ENCODE measurements at places on chromosomes 16 and 17.

DNA sequence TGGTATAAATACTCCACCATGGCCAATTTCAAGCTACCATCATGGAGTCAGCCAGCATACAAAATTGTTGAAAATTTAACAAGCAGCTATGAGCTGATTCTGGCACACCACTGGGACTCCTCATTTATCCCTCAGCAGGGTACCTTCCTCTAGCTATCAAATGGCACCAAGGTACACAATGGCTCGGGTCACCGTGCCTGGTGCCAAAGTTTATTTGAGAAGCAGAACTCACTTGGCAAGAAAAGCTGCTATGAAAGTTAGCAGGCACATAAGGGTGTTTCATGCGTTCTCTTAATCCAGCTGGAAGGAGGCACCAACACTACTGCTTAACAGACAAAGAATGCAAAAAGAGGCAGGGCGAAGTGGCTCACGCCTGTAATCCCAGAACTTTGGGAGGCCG lies 51.6 kb downstream of the IKZF3 start:
- DNase-seq: no peak

- no peak for DNase-seq
Measured at GRCh38 chr16:73319261-73319660, 271.3 kb upstream of the ZFHX3 start.

- DNase-seq: no peak
Measured at GRCh38 chr17:75828076-75828400, 16.2 kb downstream of the UNC13D start.

- no peak for DNase-seq
Measured at GRCh38 chr17:58153671-58154070, 5.5 kb downstream of the OR4D1 start.

- no peak for DNase-seq
Measured at GRCh38 chr16:5706211-5706610, 608.6 kb upstream of the EEF2KMT start.

DNA sequence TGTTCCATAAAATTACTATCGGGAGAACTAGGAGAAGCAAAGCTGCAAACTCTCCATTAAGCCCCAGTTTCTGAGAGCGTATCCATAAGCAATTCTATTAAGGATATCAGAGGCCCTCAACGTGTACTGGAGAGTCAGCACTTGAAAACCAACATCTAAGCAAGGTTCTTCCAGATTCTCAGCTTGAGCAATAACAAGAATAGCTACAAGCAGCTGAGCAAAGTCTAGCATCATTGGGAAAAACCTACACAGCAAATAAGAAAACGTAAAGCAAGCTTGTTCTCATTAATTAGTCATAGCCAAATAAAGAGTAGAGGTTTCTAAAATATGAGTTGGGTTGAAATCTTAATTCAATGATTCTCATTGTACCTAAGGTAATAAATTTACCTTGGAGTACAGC lies 26.9 kb upstream of the COX10 start:
- DNase-seq: no peak

DNA sequence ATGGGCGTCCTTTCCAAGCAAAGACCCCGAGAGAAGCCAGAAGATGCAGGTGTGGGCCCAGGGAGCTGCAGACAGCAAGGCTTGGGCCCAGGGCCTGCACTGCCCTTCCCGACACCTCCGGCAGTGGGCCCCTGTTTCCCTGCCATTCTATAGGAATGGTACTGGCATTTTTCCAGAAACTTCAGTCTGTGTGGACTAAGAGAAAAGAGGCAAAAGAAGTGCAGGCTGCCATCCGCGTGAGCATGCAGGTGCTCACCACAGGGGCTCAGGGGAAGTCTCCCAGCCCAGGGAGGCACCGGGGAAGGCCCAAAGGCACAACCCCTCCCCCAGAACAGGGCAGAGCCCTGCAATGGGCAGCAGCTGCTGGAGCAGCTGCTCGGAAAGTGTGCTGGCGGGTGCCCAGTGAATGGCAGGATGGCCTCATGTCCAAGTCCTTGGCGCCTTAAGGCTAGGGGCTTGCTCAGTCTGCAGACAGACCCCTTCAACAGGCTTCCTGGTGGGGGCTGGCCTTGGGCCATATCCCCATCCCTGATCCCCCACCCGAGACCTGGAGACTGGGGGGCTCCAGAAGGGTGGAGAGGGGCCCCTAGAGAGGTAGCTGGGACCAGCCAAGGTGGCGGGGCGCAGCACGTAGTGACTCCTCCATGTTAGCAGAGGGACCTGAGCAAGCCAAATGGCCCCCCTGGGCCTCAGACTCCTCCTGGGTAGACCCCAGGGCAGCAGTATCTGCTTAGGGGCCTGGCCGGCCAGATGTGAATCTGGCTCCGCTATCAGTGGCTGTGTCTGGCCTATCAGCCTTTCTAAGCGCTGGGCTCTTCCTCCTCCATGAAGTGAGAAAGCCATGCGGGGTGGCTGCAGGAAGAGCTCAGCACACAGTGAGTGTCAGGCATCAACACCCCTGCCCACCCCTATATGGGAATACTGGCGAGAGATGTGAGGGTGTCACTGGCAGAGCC lies 6.7 kb upstream of the TPPP3 start:
- DNase-seq: no peak

GRCh38 chr16:17345043-17345442 lies 125.7 kb downstream of the XYLT1 start:
- no peak for DNase-seq

DNA sequence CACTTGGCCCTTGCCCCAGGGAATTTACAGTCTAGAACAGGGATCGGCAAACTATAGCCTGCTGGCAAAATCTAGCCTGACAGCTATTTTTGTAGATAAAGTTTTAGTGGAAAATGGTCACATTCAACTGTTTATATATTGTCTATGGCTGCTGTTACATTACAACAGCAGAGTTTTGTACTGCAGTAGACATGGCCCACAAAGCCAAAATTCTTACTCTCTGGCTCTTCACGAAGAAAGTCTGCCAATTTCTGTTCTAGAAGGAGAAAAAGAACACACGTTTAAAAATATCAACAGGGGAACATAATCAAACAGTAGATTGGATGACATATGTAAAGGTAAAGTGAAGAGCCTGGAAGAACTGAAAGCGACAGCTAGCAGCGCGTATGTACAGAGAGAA lies 33.2 kb upstream of the CCDC182 start:
- DNase-seq: no peak

DNA sequence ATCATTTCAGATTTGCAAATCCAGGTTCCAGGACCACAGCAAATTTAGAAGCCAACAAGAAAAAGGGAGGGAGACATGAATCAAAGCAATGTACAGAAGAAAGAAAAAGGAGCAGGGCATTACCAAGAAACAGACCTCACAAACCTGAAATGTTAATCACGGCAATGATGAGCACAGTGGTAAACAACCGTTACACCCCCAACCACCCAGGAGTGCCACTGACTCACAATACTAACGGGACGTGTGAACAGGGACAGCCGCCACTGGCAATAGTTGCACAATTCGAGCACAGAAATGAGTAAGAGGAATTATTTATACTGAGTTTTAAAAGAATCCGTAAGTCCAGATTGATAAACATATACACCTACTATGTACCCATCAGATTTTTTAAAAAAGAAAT lies 13.8 kb downstream of the USP22 start:
- DNase-seq: no peak

DNA sequence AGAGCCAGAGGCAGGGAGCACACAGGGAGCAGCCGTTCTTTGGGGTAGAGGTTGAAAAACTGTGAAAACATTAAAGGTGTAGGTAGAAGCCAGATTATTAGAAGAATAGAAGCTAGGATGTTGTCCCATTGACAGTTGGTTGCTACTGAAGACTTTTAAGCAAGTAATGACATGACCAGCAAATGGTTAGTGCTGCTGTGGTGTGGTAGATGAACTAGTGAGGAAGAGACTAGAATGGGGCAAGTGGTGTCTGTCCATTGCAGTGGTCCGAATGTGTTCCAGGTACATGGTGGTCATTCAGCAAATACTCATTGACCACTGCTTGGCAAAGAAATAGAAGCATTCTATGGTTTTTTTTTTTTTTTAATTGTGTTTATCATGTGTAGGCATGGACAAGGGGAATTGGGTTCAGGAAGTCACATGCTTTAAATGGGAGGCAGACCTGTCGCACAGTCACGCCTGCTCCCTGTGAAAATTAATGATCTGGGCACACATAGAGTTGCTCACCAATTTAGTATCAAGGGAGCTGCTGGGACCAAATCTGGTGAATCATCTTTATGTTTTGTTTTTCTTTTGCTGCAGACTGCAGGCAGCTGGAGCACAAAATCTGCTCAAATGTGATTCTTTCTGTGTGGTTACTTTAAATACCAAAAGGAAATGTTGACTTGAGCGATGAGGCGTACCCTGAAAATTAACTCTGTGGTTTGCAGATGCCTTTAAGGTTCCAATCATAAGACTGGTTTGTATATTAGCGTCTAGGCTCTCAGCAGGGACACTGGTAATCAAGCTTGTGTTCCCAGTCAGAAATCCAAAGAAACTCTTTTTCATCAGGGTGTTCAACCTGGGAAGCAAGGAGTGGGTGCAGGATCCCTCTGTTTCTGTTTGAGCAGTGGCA lies 30.7 kb downstream of the YPEL2 start:
- DNase-seq: no peak

DNA sequence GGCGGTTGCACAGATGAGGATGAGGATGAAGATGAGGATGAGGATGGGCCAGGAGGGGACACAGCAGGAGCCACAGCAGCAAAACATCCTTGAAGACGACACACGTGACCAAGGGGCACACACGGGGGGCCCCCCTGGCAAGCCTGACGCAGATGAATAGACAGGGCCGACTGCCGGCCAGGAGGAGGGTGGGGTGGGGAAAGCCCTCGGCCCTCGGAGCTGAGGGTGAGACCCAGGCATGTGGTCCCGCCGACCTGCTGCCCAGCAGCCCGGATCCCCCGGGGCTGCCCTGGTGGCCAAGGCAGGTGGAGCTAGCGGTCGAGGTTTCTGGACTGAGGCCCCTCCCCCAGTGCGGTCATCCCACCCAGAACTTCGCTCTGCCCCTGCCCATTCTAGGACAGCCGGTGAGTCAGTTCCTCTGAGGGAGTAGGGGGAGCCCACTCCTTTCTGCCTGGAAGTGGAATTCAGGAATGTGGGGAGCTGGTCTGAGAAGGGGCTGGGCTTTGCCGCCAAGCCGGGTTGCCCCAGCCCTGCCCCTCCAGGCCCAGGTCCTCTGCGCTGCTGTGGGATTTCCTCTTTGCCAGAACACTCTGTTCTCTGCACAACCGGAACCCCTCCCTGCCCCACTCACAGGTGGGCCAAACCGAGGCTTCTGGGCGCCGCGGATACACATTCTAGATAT lies 9.9 kb downstream of the CYGB start:
- no peak for DNase-seq

DNA sequence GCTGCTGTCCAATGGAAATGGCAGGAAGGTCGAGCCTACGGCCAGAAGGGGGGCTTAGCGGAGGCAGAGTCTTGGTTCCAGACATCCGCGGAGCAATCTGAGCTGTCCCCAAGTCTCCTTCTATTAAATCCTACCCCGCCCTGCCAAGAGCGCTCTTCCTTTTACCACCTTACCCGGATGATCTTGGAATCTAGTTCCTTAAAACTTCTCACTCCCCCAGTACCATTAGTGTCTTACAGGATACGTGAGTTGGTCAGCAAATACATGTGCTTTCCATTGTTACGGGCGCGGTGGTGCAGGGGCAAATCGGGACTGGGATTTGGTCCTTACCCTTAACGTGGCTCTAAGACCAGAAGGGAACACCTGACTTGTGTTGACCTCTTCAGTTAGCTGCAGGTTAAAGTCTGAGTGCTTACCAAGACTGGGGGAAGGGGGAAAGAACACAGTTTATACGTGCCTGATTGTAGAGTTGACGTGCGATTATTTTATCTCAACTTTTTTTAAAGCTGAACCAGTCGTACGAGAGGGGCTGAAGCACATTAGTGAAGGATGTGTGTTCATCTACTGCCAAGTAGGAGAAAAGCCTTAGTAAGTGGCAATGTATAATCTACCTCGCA lies 495 bp downstream of the TXNDC17 start:
- DNase-seq: no peak

GRCh38 chr17:72150632-72151460 lies 30.0 kb downstream of the SOX9 start:
- DNase-seq: no peak

- DNase-seq: no peak
Measured at GRCh38 chr17:51908841-51909537, 249.5 kb downstream of the CA10 start.

DNA sequence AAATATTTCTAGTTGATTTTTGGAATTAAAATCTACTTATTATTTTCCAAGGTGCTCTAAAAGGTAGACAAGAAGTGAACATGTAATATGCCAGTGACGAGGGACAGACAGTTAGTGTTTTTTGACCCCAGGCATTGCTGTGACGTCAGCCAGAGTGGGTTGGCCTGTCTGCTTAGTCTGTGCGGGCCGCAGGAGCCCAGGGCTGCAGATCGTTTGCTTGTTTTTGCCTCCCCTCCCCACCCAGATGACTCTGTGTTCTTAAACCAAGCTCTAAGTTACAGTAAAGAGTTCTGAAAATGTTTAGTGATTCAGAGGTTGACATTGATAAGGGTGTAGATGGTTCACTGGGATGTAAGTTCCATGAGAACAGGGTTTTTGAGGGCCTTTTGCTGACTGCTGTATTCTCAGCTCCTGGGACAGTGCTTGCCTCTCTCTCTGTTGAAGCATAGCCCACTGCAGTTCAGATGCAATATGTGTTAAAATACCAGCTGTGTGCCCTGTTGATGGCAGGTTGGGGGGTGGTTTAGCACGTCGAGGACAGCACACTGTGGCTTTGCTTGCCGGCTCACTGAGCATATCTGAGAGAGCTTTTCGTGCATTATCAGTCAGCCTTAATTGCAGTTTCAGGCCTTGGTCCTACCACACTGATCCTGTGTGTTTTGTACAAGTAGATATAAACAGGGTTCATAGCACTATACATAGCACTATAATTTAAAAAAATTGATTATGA lies 64.8 kb downstream of the SEC14L1 start:
- peak; percentile 32 for DNase-seq

DNA sequence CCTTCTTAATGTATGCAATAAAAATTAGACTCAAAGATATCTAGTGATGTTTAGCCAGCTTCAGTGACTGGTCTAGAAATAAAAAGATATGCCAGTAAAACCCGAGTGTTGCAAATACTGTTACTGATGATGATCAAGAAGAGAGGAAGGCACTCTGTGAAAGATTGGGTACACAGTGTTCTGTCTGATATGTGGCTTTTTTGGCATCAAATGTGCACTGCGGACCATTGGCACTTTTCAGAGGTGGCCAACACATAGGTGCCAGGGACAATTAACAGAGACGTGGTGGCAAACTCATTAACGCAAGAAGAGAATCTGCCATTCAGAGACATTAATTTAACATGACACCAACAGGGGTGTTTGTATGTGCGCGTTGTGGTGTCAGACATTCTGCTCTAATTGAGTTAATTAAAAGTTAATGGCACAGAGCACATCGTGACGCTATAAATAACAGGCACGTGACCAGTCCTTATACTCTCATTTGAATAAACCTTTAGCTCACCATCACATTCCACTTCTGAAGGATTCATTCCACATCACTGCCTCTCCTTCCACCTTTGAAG lies 549.3 kb upstream of the HSBP1 start:
- DNase-seq: no peak

GRCh38 chr16:58062821-58063220 lies 37.3 kb downstream of the MMP15 start:
- DNase-seq: peak; percentile 67

All from aorta (tissue), 5 donors.